Heart right ventricle (tissue), 16 donors: ENCODE measurements at places on chromosomes 1 and 21. TPM values are rescaled to one million over a fixed set of nuclear protein-coding genes. Genes with fewer than 3 reads are reported as not detected.

VWA1 gene
- total RNA-seq = 16.6 TPM

VAV3 gene
- 0.76 TPM for total RNA-seq

- peak; percentile 40 for DNase-seq
- no peaks in the 10 kb centered on the region for H3K27me3 ChIP-seq
- peaks cover 25% of the 10 kb centered on the region for H3K36me3 ChIP-seq
- peak overlapping the region; percentile 94 for H3K27ac ChIP-seq
- peaks cover 59% of the 10 kb centered on the region for H3K4me1 ChIP-seq
Observed at GRCh38 chr1:21930080-21930571, 7.0 kb downstream of the HSPG2 start.

ADAMTS5 gene
- 1.6 TPM for total RNA-seq

C1orf226 gene
- 5.2 TPM for total RNA-seq

DNA sequence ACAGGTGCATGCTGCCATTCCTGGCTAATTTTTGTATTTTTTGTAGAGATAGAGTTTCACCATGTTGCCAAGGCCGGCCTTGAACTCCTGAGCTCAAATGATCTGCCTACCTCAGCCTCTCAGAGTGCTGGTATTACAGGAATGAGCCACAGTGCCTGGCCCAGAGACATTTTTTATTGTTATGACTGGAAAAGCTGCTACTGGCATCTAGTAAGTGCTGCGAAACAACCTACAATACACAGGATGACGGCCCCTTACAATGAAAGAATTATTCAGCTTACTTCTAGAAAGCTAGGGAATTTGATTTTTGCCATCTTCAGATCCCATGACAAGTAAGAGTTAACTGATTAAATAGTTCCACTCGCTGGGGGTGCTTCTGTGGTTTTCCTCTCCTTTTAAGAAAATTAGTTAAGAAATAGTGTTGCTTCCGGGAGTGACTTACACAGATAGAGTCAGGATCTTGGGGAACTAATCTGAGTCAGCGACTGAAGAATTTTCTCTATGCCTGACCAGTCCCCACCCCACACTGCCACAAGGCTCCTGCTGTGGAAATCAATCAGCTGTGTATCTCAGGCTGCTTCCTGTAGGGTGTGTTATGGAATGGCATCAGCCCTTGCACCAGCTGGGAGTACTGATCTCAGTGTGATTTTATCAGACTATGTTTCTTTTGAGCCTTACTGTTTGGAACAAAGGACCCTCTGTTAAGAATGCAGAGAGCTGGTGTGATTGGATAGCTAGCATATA, 93.0 kb upstream of the BMP8A start:
- no peaks in the 10 kb centered on the region for H3K27me3 ChIP-seq
- H3K4me1 ChIP-seq = peaks cover 79% of the 10 kb centered on the region
- H3K36me3 ChIP-seq = no peaks in the 10 kb centered on the region

DNA sequence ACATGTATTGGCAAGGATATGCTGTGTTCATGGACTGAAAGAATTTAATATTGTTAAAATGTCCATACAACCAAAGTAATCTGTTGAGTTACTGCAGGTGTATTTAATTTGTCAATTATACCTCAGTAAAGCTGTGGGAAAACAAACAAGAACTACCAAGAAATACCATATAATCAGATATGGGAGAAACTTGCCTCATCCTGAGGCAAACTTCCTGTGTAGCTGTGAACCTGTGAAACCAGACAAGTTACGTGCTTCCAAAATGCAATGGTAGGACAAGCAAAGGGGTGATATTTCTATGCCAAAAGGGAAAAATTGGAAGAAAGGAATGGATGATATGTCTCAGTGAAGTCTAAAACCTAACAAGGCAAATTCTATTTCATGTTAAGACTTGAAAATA, 174.6 kb downstream of the SPATA17 start:
- H3K36me3 ChIP-seq = no peaks in the 10 kb centered on the region
- no peak overlapping the region for H3K4me3 ChIP-seq

GRCh38 chr1:171226747-171227370, 21.4 kb upstream of the FMO1 start:
- no peaks in the 10 kb centered on the region for H3K27me3 ChIP-seq
- H3K4me1 ChIP-seq = peaks cover 11% of the 10 kb centered on the region
- DNase-seq = peak; percentile 46
- H3K36me3 ChIP-seq = no peaks in the 10 kb centered on the region
- no peak overlapping the region for H3K27ac ChIP-seq

DNA sequence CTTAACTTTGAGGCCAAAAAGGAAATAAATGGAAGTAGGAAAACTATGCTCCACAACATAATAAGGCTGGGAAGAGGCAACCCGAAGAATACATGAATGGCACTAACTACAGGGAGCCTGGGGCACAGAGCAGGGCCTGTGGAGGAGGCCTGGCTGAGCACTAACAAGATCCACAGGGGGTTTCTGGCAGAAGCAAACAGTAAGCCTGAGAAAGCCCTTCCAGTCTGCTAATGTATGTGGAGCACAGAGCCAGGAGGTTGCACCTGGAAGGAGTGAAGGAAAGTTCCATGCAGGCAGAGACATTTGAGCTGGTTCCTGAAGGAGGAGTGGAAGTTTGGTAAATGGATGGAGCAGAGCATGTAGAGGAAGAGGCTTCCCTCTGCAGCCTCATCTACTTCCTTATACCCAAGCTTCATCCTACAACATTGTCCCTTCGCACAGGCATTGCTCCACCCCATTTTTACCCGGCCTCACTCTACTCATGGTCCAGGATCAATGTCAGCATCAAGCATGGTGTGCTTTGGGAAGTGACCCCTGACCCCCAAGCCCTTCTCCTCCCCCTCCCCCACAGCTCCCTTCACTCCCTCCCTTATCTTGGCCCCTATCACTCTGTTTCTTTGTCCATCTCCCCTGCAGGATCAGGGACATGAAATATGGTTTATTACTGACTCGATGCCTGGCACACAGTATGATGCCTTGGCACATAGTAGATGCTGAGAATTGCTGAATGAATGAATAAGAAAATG, 23.3 kb downstream of the SHISA4 start:
- no peaks in the 10 kb centered on the region for H3K36me3 ChIP-seq
- H3K27ac ChIP-seq = no peak overlapping the region
- peaks cover 10% of the 10 kb centered on the region for H3K4me1 ChIP-seq

ANKRD35 gene
- 0.56 TPM for total RNA-seq

CLDN17 gene
- total RNA-seq = not detected

PODN gene
- total RNA-seq = 15.6 TPM

- no peaks in the 10 kb centered on the region for H3K36me3 ChIP-seq
- peaks cover 54% of the 10 kb centered on the region for H3K27me3 ChIP-seq
- DNase-seq = no peak
- peaks cover 10% of the 10 kb centered on the region for H3K4me1 ChIP-seq
Observed at GRCh38 chr21:31555741-31556191, 103.7 kb upstream of the SOD1 start.

ETNK2 gene
- 2.4 TPM for total RNA-seq

SLAMF9 gene
- not detected for total RNA-seq

DNA sequence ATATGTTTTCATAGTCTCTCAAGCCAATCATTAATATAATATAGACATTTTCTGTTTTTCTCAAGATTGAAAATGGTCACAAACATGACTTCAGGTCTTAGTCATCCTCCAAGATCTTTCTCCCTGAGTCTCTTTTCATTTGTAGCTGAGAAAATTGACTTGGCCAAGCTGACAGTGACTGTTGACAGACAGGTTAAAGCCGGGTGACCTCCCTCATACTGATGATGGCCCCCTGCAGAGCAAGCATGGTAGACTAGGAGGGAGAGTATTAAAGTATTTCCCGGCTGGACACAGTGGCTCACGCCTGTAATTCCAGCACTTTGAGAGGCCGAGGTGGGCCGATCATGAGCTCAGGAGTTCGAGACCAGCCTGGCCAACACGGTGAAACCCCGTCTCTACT, 6.8 kb upstream of the KIAA1614 start:
- H3K27me3 ChIP-seq = no peaks in the 10 kb centered on the region
- H3K4me3 ChIP-seq = no peak overlapping the region
- H3K4me1 ChIP-seq = peaks cover 4% of the 10 kb centered on the region
- no peak overlapping the region for H3K27ac ChIP-seq
- no peaks in the 10 kb centered on the region for H3K36me3 ChIP-seq

DNA sequence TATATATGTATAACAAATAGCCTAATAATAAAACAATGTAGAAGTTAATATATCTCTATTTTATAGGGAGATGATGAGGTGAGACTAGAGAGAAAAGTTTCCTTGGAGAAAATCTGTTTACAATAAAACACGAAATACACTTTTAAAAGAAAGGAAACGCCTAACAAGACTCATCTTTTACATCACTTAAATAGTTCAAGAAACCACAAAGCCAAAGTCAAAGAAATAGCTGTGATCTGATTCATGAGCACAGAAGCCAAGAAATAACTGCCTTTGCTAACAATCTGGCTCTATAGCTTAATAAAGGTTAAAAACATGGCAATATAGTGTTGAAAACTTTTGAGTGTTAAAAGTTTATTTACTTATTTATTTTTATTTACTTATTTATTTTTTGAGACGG, 61.5 kb downstream of the TOR3A start:
- H3K27ac ChIP-seq = no peak overlapping the region
- no peaks in the 10 kb centered on the region for H3K27me3 ChIP-seq
- H3K4me1 ChIP-seq = peaks cover 41% of the 10 kb centered on the region

DNA sequence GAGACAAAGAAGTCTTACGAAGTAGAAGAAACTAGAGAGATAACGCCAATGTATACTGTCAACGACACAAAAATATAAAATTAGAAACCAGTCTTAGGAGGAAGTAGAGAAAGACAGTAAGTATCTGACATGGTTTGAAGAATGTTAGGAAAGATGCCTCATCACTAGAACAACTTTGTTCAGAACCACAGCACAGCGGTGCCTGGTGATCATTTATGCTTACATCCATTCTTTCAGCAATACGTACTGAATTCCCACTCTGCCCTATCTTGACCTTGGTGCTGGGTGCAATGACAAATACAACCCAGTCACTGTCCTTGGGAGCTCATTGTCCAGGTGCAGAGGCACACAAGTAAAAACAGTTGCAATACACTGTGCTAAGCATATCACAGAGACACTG, 104.4 kb downstream of the TM2D1 start:
- no peaks in the 10 kb centered on the region for H3K4me1 ChIP-seq
- DNase-seq = no peak
- no peaks in the 10 kb centered on the region for H3K27me3 ChIP-seq
- no peaks in the 10 kb centered on the region for H3K36me3 ChIP-seq

CD1E gene
- total RNA-seq = not detected

LCE1D gene
- total RNA-seq = not detected

ZFP69 gene
- 1.1 TPM for total RNA-seq

GRCh38 chr1:17409391-17409811, 30.1 kb downstream of the RCC2 start:
- H3K27ac ChIP-seq = no peak overlapping the region
- no peaks in the 10 kb centered on the region for H3K4me1 ChIP-seq
- H3K36me3 ChIP-seq = peaks cover 69% of the 10 kb centered on the region
- H3K27me3 ChIP-seq = no peaks in the 10 kb centered on the region
- peak; percentile 44 for DNase-seq
- H3K4me3 ChIP-seq = no peak overlapping the region

DNA sequence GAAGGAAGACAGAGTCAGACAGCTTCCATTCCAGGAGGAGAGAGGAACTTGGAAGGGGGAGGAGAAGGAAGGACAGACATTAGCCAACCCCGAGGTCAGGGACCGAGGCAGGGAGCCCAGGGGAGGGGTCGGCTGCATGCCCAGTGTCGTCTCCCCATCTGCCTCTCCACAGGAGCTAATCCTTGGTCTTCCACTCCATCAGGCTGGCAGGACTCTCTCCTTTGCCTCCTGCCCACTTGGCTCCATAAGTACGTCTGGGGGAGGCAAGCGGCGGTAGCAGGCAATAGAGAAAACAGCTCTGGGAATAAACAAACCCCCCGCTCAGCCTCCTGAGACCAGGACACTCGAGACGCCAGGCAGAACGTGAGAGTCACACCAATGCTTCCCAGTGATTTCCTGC, 71.3 kb downstream of the GRIK3 start:
- H3K4me1 ChIP-seq = no peaks in the 10 kb centered on the region
- no peaks in the 10 kb centered on the region for H3K36me3 ChIP-seq
- no peak for DNase-seq

DNA sequence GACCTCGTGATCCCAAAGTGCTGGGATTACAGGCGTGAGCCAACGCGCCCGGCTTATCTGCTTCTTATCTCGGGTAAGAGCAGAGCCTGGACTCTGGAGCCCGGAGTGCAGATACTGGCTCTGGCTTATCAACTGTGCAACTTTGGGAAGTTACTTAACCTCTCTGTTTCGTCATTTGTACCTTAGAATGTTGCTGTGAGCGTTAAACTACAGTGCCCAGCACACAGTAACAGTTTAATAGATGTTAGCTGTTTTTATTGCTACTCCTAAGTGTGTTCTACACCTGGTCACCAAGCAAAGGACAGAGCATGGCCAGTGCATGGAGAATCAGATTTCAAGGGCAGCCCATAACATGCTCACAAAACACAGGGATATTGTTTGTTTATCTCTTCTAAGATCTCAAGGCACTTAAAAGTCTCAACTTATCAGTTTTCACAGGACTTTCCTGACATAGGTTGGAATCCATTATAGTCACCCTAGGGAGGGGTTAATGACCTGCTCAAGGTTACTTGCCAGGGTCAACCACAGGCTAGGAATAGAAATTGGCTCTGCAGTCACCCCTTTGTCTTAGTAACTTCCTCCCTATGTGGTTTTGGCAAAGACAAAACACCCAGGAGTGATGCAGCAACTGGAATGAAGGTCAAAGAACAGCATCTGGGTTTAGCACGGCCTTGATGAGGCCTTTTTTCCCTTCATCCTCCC, 22.5 kb upstream of the SRP9 start:
- H3K4me3 ChIP-seq = no peak overlapping the region
- H3K27me3 ChIP-seq = no peaks in the 10 kb centered on the region
- H3K27ac ChIP-seq = peak overlapping the region; percentile 10
- no peaks in the 10 kb centered on the region for H3K36me3 ChIP-seq
- peaks cover 52% of the 10 kb centered on the region for H3K4me1 ChIP-seq

PHTF1 gene
- 11.9 TPM for total RNA-seq

GRCh38 chr21:35791541-35792325, 268.6 kb downstream of the SETD4 start:
- H3K27me3 ChIP-seq = no peaks in the 10 kb centered on the region
- no peaks in the 10 kb centered on the region for H3K36me3 ChIP-seq
- no peak overlapping the region for H3K27ac ChIP-seq
- DNase-seq = no peak
- no peaks in the 10 kb centered on the region for H3K4me1 ChIP-seq

KCNK1 gene
- total RNA-seq = 6.9 TPM

DNA sequence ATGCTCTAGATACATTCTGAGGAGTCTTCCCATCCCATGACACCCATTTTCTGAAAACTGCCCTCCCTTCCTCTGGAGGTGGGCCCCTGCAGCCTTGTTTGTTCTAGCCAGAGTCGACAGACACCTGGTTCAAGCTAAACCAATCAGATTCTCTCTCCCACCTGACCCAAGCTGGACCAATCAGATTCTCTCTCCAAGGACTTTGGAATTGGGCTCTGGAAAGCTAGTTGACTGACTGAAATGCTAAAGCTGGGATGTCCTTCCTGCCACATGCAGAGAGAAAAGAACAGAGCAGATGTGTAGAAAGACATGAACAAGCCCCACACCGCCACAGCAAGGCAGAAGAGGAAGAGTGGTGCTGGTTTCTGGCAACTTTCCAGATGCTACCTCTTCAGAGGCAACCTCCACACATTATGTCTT, 24.6 kb downstream of the ASAP3 start:
- peaks cover 10% of the 10 kb centered on the region for H3K4me1 ChIP-seq
- no peak for DNase-seq
- H3K27me3 ChIP-seq = no peaks in the 10 kb centered on the region
- H3K36me3 ChIP-seq = peaks cover 17% of the 10 kb centered on the region
- no peak overlapping the region for H3K27ac ChIP-seq
- no peak overlapping the region for H3K4me3 ChIP-seq

GRCh38 chr1:204384636-204385352, 25.1 kb upstream of the PLEKHA6 start:
- H3K27ac ChIP-seq = no peak overlapping the region
- no peak overlapping the region for H3K4me3 ChIP-seq
- DNase-seq = peak; percentile 31
- H3K27me3 ChIP-seq = no peaks in the 10 kb centered on the region
- no peaks in the 10 kb centered on the region for H3K36me3 ChIP-seq
- peaks cover 11% of the 10 kb centered on the region for H3K4me1 ChIP-seq
